ENCODE measurements at places on chromosomes 16 and 17. TPM values are rescaled to one million over a fixed set of nuclear protein-coding genes. Genes with fewer than 3 reads are reported as not detected.

The FMNL1 gene
- total RNA-seq: 4.2 TPM

The HSD17B2 gene
- total RNA-seq: not detected

The CDH1 gene
- total RNA-seq: 123 TPM

- peak; percentile 70 for DNase-seq
Observed at GRCh38 chr16:85652431-85653221, 36.1 kb downstream of the GINS2 start.

GRCh38 chr16:83040174-83040573 lies 413.4 kb downstream of the CDH13 start:
- no peak for DNase-seq

GRCh38 chr16:69294051-69294450 lies 17.1 kb upstream of the VPS4A start:
- no peak for DNase-seq

DNA sequence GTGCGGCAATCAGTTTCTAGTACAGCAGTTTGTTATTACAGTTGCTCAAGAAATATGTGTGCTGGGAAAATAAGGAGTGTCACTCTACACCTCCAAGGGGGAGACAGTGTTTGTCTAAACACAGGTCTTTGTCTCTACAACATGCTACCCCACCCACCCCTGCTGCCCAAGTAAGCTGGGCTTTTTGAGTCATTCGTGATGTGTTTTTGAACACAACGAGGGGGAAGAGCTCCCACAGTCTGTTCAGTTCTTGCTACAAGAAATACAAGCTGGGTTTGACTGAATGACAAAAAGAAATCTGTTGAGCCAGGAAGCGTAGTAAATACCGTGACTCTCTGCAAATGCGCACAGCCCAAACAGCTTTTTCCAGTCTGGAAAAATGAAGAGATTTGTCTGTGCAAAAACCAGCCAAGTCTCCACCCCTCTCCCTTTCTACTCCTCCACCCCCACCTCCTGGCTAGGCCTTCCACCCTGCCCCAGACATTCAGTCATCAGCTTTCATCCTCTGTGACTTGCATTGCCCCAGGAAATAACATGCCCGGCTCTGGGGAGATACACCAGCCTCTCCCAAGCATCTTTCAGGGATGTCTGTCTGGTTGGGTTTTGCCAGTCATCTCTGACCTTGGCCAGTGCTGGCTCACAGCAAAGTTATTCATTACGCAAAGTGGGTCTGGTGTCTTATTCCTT lies 25.7 kb downstream of the CHD9 start:
- no peak for DNase-seq

DNA sequence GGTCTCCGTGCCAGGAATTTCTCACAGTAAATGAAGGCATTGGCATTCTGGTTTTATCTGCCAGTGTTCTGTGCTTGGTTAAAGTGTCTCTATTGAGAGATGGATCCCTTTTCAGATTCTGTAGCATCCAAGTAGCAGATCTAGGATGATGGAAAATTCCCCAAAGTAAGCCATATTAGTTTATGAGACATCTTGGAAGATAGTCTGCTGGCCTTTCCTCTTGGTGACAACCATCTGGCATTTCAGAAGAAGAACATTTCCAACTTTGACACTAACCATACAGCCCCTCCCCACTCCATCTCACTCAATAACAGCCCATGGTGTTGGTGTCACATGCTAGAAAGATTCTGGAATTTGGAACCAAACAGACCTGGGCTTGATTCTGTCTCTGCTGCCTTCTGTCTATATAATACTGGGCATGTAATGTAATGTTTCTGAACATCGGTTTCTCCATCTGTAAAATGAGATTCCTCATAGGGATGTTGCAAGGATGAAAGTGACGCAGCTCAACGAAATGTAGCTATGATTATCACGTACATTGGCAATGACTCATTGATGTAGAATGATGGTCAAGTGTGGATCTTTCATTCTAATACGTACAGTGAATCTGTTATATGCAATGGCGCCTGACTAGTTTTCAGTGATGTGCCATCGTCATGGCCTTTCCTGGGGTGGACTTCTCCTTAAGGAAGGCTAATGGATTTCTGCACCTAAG lies 32.6 kb upstream of the PIRT start:
- DNase-seq: no peak

DNA sequence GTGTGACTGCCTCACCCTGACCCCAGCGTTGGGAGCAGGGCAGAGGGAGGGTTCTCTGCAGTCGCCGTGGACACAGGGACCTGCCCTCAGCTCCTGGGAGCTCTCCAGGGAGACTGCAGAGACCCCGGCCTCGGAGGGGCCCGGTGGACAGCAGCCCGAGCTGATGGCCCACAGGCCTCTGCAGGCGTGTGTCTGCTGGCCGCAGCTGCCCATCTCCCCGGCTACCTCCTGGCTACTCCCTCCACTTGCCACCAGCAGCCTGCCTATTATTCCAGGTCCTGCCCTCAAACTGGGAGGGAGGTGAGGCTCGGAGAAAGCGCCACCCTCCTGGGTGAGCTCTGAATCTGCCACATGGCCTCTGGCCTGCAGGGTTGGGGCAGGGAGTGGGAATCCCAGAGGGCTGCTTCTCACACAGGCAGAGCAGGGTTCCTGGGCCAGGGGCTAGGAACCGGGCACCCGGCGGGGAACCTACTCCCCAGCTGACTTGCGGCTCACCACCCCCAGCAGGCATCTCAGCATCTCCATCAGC lies 7.2 kb downstream of the SLC16A5 start:
- DNase-seq: peak; percentile 61

- peak; percentile 80 for DNase-seq
Observed at GRCh38 chr17:9924735-9925191, 19.7 kb upstream of the RCVRN start.

All from endodermal cell (in vitro differentiated cells).